C1 segment of cervical spinal cord (tissue), 14 donors: ENCODE measurements at places on chromosomes 16 and 17.

- no peak for DNase-seq
Measured at GRCh38 chr17:28416703-28417311, 10.8 kb upstream of the SLC46A1 start.

DNA sequence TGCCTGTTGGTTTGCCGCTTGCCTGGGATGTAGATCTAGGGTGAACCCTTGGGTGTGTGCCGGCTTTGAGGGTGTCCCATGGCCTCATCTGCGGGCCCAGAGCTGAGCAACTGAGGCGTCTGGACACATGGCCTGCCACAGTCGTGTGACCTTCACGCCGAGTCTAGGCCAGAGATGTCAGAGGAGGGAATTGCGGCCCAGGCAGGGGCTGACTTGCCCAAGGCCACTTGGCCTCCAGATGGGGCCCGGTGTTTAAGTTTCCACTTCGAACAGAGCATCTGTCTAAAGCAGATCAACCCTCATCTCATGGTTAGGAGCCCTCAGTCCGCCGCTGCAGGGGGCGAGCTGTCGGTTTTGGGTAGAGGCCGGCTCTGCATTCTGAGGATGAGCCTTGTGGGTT lies 28.0 kb upstream of the FOXK2 start:
- DNase-seq: no peak

DNA sequence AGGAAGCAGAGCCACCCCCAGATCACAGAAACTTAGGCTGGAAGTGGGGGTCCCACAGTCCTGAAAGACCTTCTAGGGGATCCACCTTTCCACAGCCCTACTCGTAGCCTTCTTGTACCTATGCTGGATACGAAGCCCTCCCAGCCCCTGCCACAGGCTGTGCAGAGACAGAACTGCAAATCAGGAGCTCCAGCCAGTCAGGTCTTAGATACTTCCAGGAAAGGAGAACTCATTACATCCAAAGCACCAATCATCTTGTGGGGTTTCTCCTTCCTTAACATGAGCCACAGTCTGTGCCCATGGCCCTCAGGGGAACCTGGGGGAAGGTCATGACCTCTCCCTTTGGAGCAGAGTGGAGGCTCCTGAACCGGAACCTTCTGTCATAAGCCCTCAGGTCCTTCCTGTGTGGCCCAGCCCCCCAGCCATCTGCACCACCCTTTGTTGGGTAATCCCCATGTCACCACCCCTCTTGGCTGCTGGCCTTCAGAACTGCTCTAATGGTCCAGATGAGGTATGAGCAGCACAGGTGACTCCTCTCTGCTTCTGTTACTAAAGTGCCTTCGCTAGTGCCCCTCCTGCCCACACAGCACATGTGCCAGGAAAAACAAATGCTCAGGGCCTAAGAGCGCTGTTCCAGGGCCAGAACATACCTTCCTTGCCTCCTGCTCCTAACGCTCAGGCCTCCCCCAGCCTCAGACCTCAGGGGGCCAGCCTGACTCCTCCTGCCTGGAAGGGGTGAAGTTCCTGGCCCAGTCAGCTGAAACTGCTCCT lies 14.6 kb downstream of the SRCIN1 start:
- DNase-seq: no peak

- DNase-seq: no peak
Measured at GRCh38 chr17:59616253-59616920, 3.3 kb upstream of the CLTC start.

DNA sequence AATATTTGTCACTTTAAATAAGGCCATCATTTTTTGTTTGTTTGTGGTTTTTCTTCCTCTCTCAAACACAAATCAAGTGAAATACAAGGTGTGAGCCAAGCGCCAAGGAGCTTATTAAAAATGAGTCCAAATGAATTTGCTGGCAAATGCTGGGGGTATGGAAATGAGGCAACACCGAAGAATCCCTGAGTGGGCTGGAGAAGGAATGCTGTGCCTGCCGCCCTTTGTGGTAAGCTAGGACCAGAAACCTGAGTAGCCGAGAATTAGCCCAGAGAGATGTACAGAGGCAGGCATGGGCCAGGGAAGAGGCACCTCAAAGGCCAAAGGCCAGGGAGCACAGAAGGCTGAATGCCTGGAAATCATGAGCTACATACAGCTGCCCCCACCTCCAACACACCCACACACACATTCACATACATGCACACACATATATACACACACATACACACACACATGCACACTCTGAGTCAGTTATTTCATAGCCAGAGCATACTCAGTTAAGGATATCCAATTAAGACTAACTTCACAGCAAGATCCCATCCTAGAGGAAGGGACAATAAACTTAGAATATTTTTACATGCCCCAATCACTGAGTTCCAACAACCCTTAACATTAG lies 266.1 kb upstream of the DYNLRB2 start:
- DNase-seq: no peak

DNA sequence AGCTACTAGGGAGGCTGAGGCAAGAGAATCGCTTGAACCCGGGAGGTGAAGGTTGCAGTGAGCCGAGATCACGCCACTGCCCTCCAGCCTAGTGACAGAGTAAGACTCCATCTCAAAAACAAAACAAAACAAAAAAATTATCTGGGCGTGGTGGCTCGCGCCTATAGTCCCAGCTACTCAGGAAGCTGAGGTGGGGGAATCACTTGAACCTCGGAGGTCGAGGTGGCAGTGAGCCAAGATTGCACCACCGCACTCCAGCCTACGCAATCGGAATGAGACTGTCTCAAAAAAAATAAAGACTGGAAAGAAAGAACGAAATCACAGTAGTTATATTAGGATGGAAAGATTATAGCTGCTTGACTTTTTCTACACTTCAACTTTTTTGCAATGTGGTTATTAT lies 18.9 kb downstream of the COG1 start:
- no peak for DNase-seq

DNA sequence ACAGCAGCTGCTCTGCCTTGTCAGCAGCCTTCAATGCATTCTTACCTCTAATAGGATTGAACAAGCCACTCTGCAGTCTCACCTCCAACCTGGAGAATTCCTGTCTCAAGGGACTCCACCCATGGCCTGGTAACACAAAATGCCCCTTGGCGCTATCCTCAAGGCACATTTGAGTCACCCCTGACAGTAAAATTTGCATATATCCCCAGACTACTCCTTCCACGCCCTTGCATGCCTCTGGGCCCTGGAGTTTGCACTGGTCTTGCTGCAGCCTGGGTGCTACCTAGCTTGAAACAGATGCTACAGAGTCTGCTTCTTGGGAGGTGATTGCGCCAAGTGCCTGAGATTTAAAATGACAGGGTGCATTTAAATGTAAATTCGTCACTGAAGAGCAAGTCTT lies 391.4 kb upstream of the MAF start:
- no peak for DNase-seq

- no peak for DNase-seq
Measured at GRCh38 chr17:66715745-66716156, 119.2 kb upstream of the CACNG5 start.

DNA sequence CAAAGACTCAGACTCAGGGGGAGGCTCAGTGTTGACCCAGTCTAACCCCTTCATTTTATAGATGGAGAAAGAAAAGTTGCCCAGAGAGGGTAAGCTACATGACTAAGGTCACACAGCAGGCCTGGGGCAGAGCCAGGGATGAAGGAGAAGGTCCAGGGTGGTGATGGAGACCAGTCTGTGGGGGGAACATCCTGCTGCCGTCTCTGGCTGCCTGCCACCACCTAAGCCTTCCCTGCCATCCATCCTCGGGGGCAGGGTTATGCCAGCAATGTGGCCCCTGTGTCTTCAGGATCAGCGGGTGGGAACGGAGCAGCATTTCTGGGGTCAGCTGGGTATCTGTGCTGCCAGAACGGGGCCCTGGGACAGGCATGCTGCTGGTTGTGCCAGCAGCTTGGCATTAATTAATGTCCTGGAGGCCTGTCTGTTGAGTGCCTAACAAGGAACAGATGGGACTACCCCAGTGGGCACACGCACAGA lies 5.5 kb downstream of the DOK4 start:
- DNase-seq: no peak

DNA sequence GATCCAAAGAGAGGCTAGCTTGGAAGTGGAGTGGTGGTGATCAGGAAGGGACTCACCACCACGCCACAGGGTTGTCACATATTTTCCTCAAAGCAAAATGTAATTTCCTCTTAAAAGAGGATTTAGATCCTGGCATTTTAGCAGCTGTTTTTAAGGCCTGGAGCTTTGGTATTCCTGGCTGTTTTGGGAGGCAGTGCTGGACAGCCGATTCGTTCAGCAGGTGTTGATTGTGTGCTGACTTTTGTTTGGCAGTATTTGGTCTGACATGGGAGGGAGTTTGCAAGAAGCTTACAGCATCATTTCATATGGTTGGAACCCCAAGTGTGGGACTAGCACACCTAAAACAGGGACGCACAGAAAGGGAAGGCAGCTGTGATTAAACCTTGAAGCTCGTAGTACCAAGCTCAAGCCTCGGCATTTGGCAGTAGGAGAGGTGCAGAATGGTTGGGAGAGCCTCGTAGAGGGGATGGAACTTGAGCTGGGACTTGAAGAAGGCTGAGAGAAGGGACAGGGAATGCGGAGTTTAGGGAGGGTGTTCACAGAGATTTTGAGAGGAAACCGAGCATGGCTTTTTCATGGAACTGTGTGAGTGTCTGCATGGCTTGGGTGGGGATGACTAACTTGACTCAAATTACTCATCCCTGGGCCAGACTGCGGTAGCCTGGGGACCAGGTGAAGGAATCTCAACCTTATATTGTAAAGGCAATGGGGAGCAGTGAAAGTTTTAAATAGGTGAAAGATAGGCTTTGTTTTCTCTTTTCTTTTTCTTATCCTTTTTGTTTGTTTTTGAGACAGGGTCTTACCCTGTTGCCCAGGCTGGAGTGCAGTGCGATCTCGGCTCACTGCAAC lies 52.3 kb downstream of the RPTOR start:
- DNase-seq: no peak

GRCh38 chr17:34163646-34164045 lies 91.4 kb upstream of the CCL2 start:
- no peak for DNase-seq

- no peak for DNase-seq
Measured at GRCh38 chr17:8015957-8016631, 13.7 kb downstream of the GUCY2D start.

- DNase-seq: no peak
Measured at GRCh38 chr17:15954222-15954621, 9.3 kb downstream of the ADORA2B start.

DNA sequence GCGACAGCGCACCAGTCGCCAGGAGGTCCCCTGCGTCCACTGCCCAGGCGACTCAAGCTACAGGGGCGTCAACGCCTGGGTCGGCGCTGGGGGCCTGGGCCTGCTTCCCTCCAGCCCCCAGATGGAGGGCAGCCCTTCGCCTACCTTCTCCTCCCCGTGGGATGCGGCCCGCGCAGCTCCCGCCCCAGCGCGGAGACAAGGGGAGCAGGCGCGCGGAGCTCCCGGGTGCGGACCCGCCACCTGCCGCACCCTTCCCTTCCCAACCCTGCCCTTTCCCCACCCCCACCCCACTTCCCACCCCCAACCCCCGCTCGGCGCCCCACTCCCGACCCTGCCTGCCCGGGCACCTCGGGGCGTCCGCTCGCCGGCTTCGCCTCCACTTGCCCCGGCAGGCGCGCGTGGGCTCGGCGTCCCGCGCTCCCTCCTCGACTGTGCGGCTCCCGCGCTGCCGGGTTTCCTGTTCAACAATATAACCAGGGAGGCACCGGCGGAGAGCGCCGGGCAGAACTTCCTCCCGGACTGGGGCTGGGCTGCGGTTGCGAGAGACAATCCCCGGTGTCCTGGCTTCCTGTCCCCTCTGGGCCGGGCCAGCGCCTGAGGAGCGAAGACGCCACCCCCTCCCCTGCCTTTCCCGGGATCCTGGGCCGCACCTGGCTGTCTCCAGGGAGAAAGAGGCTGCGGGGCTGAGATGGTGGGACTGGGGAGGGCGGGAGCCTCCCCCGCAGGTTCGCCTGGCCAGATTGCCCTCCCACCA lies at the start of gene ARHGAP27:
Gene ARHGAP27, minus strand, starts transcription at position 466 of the 754 bp plus-strand sequence. CDS start 2,591 bp downstream, outside the sequence.
- no peak for DNase-seq

DNA sequence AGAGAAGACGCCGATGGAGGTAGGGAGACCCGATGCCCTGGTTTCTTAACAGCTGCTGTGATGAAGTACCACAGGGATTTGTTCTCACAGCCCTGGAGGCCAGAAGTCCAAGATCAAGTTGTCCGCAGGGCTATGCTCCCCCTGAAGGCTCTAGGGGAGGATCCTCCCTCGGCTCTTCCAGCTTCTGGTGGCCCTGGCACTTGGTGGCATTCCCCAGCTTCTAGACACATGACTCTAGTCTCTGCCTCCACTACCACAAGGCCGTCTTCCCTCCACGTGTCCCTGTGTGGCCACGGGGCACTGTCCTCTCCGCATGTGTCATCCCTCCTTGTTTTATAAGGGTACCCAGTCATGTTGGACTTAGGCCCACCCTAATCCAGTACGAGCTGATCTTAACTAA lies 375.2 kb downstream of the SLC39A11 start:
- no peak for DNase-seq

GRCh38 chr16:2213817-2214718 lies 572 bp downstream of the PGP start:
- no peak for DNase-seq

GRCh38 chr17:29958947-29959657 lies 17.7 kb downstream of the EFCAB5 start:
- DNase-seq: no peak

DNA sequence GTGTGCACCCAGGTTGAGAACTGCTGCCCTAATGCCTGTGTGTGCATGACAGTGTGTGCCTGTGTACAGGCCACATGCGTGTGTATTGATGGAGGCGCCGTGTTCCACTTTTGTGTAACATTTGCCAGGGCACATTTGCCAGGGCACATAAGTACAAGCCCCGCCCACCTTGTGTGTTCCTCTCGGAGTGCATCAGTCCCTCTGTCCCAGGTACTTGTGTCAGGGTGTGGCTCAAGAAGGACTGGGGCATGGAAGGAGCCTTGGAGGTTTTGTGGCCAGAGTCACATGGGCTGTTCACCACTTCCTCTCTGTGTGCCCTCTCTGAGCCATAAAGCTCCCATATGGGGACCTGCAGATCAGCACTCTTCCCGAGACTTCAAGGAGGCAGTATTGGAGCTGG lies 73.9 kb downstream of the MRM1 start:
- DNase-seq: no peak

DNA sequence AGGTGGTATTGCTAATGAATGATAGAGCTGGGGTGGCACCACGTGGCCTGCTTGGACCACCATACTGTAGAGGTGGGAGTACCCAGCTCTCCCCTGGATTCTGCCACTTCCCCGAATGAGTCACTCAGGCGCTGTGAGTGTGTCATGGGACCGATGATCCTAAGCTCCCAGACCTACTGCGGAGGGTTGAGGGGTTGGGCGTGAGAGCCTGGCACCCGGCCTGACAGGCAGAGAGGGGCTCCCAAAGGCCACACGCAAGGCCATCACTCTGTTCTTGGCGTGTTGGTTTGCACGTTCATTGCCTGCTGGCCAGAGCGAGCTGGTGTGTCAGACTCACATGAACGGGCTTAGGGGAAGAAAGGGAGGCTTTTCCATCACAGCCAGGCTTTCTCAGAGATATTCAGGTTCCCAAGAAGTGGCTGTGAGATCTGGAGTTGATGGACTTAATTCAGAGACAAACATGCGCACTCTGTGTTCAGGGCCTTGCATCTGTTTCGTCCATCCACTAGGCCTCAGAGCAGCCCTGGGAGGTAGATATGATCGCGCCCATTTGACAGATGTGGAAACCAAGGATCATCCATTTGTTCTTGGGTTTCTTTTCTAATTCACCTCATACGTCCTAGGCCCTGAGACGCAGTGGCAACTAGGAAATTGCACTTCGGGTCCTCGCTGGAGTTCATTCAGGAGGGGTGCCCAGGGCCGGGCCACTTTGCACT lies 41.4 kb downstream of the CMIP start:
- DNase-seq: peak; percentile 24

GRCh38 chr16:46859719-46860152 lies 24.4 kb upstream of the GPT2 start:
- DNase-seq: no peak

- DNase-seq: no peak
Measured at GRCh38 chr17:70171159-70171558, 1.8 kb downstream of the KCNJ2 start.

- DNase-seq: no peak
Measured at GRCh38 chr16:87014112-87014511, 303.1 kb downstream of the C16orf95 start.
